Ovary (tissue), 10 donors: ENCODE measurements at places on chromosomes 12 and 14. TPM values are rescaled to one million over a fixed set of nuclear protein-coding genes. Genes with fewer than 3 reads are reported as not detected.

DNA sequence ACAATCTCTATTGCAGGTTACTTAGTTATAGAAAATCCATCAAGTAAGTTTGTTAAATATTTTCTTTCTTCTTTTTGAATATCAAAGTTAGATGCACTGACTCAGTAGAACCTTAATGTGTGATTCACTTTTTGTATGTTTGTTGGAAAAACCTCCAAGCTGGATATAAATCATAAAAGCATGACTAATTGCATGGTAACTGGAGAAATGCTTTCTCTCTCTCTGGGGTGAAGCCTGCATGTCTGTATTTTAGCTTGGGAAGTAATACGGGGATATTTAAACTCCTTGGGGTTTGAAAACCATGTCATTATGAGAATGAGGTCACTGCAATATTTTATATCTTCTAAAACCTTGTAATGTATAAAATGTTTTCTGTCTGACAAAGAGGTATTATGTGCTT, 58.6 kb upstream of the MYF6 start:
- DNase-seq = no peak

- no peak for DNase-seq
Measured at GRCh38 chr12:102811110-102811737, 105.8 kb downstream of the PAH start.

GRCh38 chr12:82608706-82609105, 78.0 kb upstream of the TMTC2 start:
- DNase-seq = no peak

DNA sequence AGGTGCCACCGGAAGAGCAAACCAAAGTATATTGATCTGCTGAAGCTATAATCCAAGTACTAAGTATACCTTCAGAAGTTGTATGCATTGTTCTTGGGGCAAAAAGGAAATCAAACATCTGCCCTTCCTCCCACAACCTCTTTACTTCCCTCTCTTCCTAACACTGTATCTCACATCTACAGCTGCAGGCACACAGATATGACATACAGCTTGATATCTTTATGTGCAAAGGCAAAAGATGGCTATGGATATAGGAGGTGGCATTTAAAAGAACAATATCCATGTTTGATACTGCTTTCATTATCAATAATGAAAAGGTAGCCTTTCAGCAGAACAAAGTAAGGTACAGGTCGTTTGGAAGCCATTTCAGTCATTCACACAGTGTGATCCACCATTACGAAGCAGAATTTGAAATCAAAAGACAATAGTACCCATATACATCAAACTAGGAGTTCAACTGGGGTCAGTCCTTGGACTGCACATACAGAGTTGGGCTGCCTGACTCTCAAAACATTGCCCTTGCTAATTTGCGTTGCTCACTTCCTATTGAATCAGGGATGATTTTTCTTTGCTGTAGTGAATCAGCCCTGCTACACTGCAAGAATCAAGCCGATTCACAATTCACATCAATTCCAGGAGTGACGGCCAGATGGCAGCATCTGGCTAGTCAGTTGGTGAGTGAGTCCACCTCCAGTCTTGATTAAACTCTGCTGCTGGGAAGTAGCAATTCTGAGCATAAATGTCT, 8.9 kb downstream of the ANG start:
- DNase-seq = peak; percentile 42

GRCh38 chr12:24760162-24760561, 188.7 kb downstream of the BCAT1 start:
- no peak for DNase-seq

GRCh38 chr14:93330609-93331000, 2.2 kb downstream of the BTBD7 start:
- no peak for DNase-seq

DNA sequence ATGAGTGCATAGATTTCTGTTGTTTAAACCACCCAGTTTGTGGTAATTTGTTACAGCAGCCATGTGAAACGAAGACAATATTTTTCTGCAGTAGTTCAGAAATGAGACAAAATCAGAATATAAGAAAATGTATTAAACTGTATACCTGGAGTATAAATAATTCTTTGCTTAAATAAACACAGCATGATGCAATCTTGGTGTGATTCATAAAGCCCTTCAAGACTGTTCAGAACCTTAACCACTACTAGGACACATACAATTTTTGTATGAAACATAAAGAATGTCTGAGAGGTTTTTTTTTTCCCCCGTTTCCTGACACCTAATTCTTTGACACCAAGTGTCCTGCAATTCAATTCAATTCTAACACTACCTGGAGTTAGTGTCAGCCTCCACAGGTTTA, 10.5 kb downstream of the C12orf75 start:
- no peak for DNase-seq

- DNase-seq = no peak
Measured at GRCh38 chr12:97127061-97127460, 220.0 kb downstream of the NEDD1 start.

- no peak for DNase-seq
Measured at GRCh38 chr12:124594851-124595250, 27.4 kb upstream of the NCOR2 start.

DNA sequence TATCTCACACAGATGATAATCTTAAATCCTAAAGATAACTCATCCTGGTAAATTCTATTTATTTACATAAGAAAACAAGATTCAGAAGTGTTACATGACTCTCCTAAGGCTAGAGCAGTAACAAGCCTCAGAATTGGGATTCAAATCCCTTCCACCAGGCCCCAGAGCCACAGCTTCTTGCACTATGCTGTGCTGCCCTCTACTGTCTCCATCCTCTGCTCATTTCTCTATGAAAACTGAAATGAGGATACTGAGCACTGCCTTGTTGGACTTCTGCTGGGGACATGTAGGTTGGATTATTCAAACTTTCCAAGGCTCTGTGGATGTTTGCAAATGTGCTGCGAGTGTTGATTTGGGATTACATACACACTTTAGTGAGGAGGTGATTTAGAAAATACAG, 23.5 kb upstream of the C12orf50 start:
- no peak for DNase-seq

- DNase-seq = no peak
Measured at GRCh38 chr14:85428926-85429325, 101.0 kb upstream of the FLRT2 start.

DNA sequence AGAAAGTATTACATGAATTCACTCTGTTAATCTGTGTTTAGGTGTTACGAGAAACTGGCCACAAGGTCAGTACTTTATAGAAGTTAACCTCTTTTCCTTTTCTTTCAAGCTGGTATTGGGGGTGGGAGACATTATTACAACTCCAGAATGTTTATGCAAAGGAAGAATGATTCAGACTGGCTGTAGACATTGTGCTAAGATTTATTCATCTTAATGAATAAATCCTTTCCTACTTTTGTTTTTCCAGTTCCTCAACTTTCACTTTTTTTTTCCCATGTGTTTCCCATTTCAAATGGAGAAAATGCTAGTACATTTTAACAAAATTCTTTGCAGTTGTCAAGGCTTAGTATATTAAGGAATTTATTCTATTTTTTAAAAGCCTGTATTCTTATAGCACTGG, 1.3 kb downstream of the OTOGL start:
- DNase-seq = no peak

- no peak for DNase-seq
Measured at GRCh38 chr12:24945845-24946244, 3.1 kb downstream of the BCAT1 start.

DNA sequence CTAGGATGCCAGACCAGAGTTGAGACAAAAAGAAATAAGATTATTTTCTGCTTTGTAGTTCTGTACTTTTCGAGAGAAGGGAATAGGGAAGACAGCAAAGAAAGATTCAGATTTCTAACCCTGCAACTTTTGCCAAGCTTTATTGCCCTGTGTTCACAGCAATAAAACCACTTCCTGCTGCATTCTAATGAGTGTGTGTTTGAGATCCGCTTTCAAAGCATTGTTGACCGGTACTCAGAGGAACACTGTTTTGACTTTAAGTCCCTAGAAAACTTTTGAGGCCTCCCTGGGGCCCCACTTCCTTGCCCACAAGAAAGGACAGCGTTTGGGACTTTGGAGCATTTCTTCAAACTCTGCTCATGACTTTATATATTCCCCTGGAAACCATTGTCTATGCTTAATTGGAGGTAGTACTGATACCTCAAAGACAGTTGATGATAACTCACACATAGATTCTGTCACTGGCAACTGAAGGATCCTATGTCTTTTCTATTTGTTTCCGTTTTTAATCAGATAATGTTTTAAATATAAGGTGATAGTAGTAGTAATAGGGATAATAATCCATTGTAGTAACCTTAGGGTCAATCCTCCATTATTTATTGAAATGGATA, 1.3 kb downstream of the RNASE6 start:
- no peak for DNase-seq

DNA sequence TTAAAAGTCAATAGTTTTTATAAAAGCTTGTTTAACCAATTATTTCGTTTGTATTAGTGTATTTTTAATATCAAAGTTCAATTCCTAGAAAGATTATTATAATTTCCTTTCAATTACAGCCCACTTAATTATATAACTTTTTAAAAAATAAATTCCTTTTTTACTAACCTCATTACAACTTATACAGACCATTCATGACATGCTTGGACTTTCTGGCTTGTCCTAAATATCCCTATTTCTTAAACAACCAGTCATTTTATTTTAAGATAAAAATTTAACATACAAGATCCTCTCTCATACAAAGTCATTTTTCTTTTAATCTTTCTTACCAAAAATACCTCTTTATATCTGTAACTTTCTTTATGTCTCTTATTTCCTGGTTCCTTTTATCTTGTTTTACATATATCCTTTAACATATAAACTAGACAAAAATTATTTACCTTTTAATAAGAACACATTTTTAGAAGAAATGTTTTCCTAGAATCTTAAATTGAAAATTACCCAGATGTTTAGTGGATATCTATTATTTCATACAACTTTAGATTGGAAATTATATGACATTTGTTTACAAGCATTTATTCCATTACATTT, 10.4 kb upstream of the TMEM263 start:
- DNase-seq = no peak

- DNase-seq = peak; percentile 50
Measured at GRCh38 chr12:115354007-115354890, 670.3 kb upstream of the TBX3 start.

DNA sequence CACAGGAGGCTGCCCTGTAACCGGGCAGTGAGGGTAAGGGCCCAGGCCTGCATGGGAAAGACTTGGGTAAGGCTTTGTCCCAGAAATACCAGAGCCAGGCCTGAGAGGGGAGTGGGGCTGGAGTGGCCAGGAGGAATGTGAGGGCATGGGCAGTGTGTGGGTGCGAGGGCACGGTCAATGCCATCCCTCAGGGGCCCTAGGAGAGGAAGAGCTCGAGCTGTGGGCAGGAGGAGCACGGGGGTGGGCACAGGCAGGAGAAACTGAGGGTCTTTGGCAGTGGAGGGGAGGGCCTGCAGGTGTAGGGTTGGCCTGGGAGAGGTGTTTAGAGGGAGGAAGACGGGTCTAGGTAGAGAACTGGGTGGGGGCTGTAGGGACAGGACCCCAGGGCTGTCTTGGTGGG, 381.6 kb downstream of the TMEM121 start:
- no peak for DNase-seq

GRCh38 chr12:76863837-76864236, 15.0 kb downstream of the CSRP2 start:
- no peak for DNase-seq

DNA sequence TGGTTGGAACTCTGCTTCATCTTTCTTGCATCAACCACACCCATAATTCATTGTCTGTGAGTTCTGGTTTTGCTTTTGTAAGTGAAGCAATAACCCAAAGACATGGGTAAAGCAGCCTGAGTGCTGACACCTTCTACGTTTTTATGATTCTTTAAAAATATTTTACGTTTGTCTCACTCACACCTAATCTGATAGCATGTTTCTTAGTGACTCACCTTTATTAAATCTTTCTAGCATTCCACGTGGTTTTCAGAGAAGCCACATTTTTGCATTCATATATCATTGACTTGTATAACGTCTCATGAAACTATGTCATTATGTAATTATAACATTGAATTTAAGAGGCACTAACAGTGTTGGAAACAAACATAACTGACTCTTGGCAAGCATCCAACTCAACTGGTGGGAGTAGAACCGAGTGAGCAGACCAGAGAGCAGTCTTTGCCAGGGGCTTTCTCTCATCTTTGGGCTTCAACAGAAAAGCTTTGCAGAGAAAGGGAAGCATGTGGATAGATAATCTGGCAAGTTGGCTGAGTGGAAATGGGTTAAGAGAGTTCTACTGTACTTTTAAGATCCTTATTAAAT, 118.8 kb downstream of the TPH2 start:
- no peak for DNase-seq

GRCh38 chr14:102094101-102094500, 7.3 kb upstream of the HSP90AA1 start:
- DNase-seq = no peak

DNA sequence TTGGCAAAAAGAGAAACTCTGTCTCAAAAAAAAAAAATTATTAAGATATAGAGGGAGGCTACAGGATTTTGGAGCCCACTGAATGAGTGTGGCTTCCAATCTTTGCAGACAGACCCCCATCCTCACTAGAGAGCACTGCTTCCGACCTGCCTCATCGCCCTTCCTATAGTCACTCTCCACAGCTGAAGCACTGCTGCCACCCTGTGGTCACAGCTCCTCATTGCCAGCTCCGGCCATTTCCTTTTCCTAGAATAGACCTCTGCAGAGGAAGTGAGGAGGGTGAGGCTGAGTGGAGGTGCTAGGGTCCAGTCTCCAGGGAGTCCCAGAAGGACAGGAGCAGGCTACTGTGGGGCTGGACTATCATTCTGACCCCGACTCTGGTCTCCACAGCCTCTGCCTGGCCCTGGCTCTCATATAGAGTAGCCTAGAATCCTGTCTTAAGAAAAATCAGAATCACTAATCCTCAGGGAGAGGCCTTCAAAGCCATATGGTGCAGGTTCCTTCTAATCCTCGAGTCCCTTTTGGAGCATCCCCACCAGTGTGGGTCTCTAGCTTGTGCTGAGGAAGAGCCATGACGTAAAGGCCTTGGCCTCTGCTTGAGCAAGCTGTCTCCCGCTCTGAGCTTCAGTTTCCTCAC, 1.4 kb upstream of the NPFF start:
- peak; percentile 86 for DNase-seq

GSC gene
- 0.25 TPM for total RNA-seq

SIX6 gene
- total RNA-seq = not detected

GSG1 gene
- total RNA-seq = not detected

TAS2R14 gene
- total RNA-seq = 3.7 TPM

MDM1 gene
- total RNA-seq = 18.0 TPM

TAS2R46 gene
- 1.8 TPM for total RNA-seq

KERA gene
- total RNA-seq = not detected

IFNG-AS1 gene
- not detected for total RNA-seq

GPRC5D gene
- total RNA-seq = not detected

DENND5B gene
- 29.3 TPM for total RNA-seq

CLEC2D gene
- total RNA-seq = 14.1 TPM
